ENCODE measurements at places on chromosomes 1 and 21. TPM values are rescaled to one million over a fixed set of nuclear protein-coding genes. Genes with fewer than 3 reads are reported as not detected.

ECM1 gene
- 0.95 TPM for total RNA-seq

ZNF684 gene
- total RNA-seq = 3.2 TPM

PTAFR gene
- total RNA-seq = 0.12 TPM

PLA2G5 gene
- total RNA-seq = not detected

PRELP gene
- not detected for total RNA-seq

OR10Z1 gene
- not detected for total RNA-seq

RNU1-4 gene
- 1,638 TPM for total RNA-seq

SPATA6 gene
- 1.8 TPM for total RNA-seq

KANK4 gene
- 21.5 TPM for total RNA-seq

PTPN14 gene
- 103 TPM for total RNA-seq

AGMAT gene
- total RNA-seq = 48.3 TPM

C1orf141 gene
- total RNA-seq = not detected

ZSWIM5 gene
- 0.49 TPM for total RNA-seq

SPRR3 gene
- total RNA-seq = 1.0 TPM

KIF21B gene
- 2.6 TPM for total RNA-seq

RAB25 gene
- total RNA-seq = 138 TPM

Measured in Caco-2 (cell line).